Frontal cortex (tissue), 4 donors: ENCODE measurements at places on chromosomes 13 and 19. TPM values are rescaled to one million over a fixed set of nuclear protein-coding genes. Genes with fewer than 3 reads are reported as not detected.

DNA sequence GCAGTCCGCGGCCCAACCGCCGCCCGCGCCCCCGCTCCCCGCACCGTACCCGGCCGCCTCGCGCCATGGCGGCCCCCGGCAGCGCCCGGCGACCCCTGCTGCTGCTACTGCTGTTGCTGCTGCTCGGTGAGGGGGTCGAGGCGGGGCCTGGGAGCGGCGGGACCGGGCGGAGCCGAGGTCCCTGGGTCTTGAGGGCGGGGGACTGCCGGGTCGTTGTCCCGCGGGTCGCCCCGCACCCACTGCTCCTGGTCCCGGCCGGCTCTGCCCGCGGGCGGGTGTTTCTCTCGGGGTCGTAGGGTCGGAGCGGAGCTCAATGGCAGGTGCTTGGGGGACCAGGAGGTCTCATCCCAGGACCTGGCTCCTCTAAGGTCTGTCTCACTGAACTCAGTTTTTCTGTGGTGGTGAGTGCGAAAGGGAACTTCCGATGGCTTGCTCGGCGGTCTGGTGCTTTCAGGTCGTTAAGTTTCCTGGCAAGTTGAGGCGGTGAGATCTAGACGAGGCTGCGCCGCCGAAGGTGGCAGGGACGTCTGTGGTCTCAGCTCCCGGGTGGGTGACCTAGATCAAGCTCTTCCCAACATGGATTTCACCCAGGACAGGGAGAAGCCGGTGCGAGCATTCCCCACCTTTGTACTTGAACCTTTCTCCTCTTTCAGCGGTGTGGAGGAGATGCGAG is 467 bp downstream of the LAMP1 start:
- DNase-seq: no peak

GJB6 gene
- 12.6 TPM for total RNA-seq

IL12RB1 gene
- 0.41 TPM for total RNA-seq

COG6 gene
- 44.4 TPM for total RNA-seq

- no peak for DNase-seq
Measured at GRCh38 chr19:34282611-34283519, 28.5 kb downstream of the GARRE1 start.

GRCh38 chr19:31263328-31263727 is 85.9 kb downstream of the TSHZ3 start:
- DNase-seq: no peak

DNA sequence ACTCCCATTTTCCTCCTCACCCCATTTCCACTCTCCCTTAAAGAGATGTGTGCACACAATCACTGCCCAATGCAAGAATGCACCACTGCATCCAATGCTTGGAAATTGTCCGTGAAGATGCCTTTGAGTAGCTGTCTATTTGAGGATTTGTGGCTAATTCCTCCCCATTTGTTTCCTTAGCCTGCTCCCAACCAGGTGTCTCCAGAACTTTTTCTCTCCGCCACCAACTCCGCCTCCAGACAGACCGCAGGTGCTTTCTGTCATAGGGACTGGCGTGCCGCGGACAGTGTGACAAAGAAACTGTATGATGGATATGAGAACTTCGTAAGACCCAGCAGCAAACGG is 461 bp upstream of the TM9SF2 start:
- no peak for DNase-seq

GRCh38 chr13:55483626-55484158 is 1657.0 kb upstream of the PRR20A start:
- no peak for DNase-seq

DNA sequence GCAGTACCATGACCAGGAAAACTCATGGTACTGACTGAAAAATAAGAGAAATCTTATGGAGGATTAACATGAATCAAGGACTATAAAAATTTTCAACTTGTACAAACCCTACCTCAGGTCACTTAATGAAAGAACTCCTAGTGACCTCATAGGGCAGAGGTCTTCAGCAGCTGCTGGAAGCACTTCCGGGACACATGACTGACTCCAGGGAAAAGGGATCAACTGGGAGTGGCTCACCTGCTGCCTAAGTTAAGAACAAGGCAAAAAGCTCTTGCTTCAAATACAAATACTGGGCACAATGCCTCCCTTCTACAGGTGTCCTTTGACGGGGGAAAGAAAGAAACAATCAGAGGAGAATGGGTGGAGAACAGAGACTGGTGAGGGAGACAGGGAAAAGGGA is 18.6 kb downstream of the DOCK9 start:
- no peak for DNase-seq

FGF14 gene
- total RNA-seq: 85.2 TPM
